ENCODE measurements at places on chromosomes 3 and 15.
A peak's percentile ranks its signal among the peaks of the same experiment; 100 is the strongest.

DNA sequence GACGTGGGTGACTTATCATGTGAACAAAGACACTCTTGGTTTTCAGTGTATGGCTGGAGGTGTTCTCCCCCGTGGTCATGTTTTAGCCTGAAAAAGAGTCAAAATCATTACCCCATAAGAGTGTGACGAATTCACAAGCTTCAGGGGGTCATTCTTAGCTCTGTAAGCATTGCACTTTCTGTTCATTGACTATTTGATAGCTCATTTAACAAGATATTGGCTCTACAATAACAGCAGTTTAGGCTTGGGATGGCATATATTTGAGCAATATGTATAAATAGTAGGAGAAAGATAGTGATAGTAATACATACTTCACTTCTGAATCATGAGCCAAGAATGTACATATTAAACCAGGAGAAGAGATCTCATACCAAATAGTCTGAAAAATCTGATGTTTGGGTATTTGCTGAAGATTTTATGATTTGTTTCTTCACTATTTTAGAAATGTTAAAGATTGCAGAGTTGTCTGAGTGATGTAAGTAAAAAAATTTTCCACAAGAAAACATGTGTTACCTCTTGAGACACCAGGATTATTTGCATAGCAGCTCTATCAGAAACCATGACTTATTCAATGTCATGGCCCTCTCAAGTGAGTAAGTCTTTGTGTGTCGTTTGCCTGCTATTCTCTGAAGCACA lies 996.0 kb downstream of the OTOL1 start:
- DNase-seq, result no peak

DNA sequence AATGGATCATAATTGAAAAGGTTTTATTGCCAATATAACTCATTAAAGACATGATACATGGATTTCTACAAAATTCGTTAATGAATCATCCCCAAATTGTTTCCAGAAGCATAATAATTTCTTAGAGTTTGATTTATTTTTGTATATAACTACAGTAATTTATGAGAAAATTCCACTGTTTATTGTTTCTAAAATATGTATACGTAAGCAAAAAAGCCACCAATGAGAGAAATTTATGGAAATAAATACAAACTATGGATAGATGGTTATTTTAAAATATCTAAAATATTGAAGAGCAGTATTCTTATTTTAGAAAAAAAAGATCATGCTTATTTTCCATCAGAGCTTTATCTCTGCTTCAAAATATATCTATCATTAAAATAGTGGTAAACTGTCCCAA lies 260.0 kb upstream of the ZNF385D start:
- no peak for DNase-seq

DNA sequence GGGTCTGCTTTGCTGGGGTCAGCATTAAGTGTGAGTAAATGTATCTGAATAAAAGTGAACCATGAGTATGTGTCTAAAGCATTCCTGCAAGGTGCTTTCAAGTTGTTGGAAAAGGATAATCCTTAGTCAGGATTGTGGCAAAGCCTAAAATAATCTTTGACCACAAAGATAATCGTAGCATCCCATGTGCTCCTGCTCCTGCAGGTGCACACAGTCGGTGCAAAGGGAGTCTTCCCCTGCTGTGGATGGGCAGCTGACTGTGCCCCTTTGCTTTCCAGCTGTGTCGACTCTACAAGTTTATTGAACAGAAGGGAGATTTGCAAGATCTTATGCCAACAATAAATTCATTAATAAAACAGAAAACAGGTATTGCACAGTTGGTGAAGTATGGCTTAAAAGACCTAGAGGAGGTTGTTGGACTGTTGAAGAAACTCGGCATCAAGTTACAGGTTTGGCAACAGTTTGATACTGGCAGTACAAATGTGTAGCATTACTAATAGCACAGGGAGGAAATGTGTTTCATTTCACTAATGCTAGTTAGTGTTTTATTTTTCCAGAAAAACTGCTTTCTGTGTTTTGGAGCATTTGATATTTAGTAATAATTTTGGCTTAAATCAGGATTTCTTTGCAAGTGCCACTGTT lies 22.6 kb downstream of the SRP14 start:
- no peak for DNase-seq

- peak; percentile 46 for DNase-seq
Observed at GRCh38 chr3:197432384-197433127, 123.2 kb downstream of the BDH1 start.

DNA sequence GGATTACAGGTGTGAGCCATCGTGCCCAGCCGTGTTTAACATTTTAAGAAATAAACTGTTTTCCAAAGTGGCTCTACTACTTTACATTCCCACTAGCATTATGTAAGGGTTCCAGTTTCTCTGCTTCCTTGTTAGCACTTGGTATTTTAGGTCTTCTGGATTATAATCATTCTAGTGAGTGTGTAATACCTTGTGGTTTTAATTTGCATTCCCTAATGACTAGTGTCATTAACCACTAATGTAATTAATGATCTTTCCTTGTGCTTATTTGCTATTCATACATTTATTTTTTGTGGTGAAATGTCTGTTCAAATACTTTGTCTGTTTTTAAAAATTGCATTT lies 30.7 kb downstream of the ARIH2 start:
- DNase-seq, result no peak

GRCh38 chr15:94666553-94666952 lies 435.2 kb downstream of the MCTP2 start:
- DNase-seq, result no peak

DNA sequence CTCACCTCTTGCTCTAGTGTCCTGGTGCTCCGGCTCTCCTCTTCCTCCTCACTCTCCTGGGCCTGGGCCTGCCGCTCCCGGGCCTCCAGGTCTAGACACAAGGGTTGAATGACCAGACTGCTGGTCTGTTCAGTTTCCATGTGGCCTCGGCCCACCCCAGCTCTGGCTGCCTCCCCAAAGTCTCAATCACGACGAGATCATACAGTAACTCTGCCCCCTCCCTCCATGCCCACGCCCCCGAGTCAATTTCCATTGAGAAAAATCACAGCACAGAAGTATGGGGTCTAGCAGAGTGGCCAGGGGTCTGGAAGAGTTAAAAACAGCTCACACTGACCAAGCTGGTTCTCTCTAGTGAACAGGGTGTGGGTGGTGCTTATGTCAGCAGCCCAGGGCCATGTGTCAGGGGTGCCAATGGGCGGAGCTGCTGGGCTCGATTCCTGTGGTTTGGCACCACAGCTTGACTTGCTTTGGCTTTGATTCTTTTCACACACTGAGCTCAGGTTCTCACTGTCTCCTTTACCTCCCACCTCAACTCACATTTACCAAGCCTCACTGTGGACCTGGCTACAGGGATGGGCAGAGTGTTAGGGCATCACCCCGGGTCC lies 6.9 kb downstream of the C15orf62 start:
- DNase-seq, result peak; percentile 45

GRCh38 chr3:11643201-11643603 lies 513 bp downstream of the VGLL4 start:
- peak; percentile 34 for DNase-seq

GRCh38 chr3:35644451-35644850 lies 5.1 kb downstream of the ARPP21 start:
- no peak for DNase-seq

DNA sequence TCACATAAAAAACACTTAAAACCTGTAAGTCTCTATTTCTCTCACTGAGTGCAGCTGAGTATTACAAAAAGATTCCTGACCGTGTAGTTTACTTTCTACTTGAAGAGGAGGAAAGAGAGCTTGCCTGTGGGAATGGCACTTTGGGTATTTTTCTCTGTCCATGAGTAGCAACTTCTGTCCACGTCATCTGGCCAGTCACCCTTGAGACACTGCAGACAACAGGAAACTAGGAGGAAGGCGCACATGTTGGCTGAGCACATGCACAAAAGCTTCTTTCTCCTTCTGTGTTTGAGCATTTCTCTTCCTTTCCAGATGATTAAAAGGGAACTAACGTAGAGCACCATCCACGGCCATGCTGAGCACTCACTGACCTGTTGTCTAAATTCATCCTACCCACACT lies 19.7 kb downstream of the STARD5 start:
- no peak for DNase-seq

GRCh38 chr3:172694573-172695246 lies 16.2 kb downstream of the NCEH1 start:
- no peak for DNase-seq

- DNase-seq, result no peak
Observed at GRCh38 chr3:71247221-71247957, 336.1 kb downstream of the FOXP1 start.

DNA sequence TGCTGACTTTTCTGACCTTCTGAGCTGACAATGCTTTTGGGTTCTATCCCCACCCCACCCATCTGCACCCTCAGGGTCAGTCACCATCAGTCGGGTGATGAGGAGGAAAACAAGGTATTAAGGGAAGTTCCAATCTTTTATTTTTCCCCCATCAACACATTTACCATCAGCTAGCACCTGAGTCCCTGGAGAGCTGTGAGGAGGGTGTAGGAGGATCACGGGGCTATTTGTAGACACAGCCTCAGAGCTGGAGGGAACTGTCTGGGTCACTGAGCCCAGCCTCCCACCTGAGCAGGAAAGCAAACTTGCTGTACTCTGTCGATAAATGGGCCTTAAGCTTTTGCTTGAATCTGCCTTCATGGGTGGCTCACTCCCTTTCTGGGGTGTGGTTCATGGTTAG lies 24.8 kb upstream of the ZFAND6 start:
- DNase-seq, result no peak

- DNase-seq, result no peak
Observed at GRCh38 chr3:25971736-25972135, 181.8 kb downstream of the OXSM start.

- no peak for DNase-seq
Observed at GRCh38 chr15:80779658-80780415, 667 bp downstream of the CEMIP start.

- DNase-seq, result peak; percentile 64
Observed at GRCh38 chr3:71208211-71209095, 375.1 kb downstream of the FOXP1 start.

- no peak for DNase-seq
Observed at GRCh38 chr3:14235003-14235911, 56.6 kb downstream of the LSM3 start.

- no peak for DNase-seq
Observed at GRCh38 chr15:58179206-58179605, 41.0 kb downstream of the AQP9 start.

DNA sequence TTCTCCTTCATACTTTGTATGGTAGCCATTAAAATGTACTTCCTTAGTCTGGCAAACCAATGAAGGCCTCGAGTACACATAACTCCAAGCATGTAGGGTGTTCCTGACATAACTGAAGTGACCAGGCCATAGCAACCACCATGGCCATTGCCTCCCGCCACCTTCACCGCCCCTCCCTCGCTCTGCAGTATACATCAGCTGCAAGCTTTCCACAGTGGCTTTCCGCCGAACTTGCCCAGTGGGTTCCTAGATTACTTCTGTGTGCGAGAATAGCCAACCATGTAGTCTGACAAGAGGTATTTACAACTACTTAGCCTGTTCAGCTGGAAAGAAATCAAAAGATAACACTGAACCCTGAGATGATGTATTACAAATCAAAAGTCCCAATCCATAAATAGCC lies 3.4 kb upstream of the CTNNB1 start:
- DNase-seq, result peak; percentile 38

- DNase-seq, result no peak
Observed at GRCh38 chr3:101362406-101362805, 42.0 kb upstream of the IMPG2 start.

DNA sequence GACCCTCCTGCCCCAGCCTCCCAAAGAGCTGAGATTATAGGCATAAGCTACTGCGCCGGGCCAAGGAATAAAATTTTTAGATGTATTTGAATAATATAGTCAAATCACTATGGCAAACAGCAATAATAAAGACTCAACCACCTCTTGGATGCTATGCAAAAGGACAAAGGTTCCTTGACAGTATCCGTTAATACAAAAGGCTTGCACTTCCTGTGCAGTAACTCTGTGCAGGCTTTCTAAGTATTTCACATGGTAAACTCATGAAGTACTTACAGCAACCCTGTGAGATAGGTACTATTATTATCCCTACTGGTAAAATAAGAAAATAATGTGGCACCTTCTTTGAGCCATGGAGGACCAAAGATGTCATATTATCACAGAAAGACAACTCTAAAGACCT lies 86.8 kb downstream of the SHQ1 start:
- DNase-seq, result no peak

GRCh38 chr3:183635107-183635430 lies 354 bp upstream of the KLHL24 start:
- no peak for DNase-seq

- peak; percentile 29 for DNase-seq
Observed at GRCh38 chr3:146550743-146551510, 6.5 kb upstream of the PLSCR1 start.

DNA sequence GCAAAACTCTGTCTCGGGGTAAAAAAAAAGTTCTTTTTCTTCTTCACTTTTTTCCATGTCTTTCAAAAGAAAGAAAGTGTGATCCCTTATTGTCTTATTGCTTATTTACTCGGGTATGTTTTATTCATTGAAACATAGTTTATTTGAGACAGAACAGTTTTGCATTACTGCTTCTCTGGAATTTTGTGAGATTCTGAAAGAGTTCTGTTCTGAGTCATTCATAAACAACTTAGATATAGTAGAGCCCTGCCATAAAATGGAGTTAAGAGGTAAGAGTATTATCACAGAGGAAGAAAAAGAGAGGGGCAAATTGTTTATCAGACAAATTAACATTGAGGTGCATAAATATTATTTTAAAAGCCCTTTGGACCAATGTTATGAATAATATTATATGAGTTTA lies 522.2 kb downstream of the ROBO2 start:
- DNase-seq, result no peak

- DNase-seq, result no peak
Observed at GRCh38 chr3:43288850-43289249, 2.5 kb downstream of the SNRK start.

DNA sequence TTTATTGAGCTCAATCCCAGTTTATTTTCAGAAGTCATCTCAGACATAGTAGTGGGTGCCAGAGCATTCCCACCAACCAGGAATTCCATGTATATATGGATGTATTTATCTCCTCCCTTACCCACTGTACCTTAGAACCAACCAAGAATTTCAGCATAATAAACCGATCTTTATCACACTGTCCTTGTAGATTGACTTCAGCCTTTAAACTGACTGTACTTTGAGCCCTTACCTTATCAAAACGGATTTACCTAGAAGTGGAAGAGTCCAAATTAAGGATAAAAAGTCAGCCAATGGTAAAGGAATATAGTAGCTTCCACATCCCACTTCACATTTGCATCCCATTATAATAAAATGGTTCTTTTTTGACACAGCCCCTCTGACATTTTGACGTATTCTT lies 37.9 kb downstream of the GATM start:
- no peak for DNase-seq

GRCh38 chr15:77057685-77058084 lies 13.2 kb downstream of the TSPAN3 start:
- DNase-seq, result no peak

- DNase-seq, result no peak
Observed at GRCh38 chr3:14534516-14535191, 5.5 kb downstream of the GRIP2 start.

DNA sequence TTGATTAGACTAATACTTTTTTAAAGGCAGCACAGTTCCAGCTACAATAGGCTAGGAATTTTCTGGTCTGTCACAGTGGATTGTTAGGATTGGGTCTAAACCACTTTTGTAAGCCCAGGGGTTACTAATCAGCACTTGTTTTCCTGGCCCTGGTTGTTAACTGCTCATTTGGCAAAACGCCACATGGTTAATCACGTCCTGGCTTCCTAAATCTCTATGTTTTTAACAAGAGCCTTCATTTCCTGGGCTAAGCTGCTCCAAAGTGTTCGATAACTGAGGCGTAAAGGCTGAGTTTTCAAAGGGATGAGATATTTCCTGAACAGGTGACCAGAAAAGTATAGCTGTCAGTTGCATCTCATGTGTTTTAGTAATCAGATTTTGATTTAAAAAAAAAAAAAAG lies 38.9 kb upstream of the CLRN1 start:
- DNase-seq, result no peak

GRCh38 chr15:67064607-67065530 lies 533 bp upstream of the SMAD3 start:
- DNase-seq, result peak; percentile 79
